ENCODE measurements at places on chromosomes 5 and 9.

DNA sequence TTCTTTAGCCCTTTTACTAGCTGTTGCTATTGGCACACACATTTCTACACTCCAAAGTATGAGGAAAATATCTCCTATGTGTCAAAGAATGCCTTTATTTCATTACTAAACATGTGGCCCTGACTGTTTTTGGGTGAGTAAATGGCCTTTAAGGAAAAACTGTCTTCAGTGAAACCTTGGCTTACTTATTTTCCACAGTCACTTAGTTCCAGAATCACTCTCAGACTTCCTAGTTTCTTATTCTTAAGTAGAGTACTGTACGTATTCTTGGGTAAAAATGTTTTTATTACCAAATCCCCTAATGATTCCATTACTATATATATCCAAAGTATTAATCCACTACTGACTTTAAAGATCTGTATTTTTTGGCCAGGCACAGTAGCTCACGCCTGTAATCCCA, 27.5 kb downstream of the ERP44 start:
- no peak for DNase-seq

- DNase-seq, result no peak
These were observed 12.9 kb upstream of the COL15A1 start for GRCh38 chr9:98930792-98931191.

DNA sequence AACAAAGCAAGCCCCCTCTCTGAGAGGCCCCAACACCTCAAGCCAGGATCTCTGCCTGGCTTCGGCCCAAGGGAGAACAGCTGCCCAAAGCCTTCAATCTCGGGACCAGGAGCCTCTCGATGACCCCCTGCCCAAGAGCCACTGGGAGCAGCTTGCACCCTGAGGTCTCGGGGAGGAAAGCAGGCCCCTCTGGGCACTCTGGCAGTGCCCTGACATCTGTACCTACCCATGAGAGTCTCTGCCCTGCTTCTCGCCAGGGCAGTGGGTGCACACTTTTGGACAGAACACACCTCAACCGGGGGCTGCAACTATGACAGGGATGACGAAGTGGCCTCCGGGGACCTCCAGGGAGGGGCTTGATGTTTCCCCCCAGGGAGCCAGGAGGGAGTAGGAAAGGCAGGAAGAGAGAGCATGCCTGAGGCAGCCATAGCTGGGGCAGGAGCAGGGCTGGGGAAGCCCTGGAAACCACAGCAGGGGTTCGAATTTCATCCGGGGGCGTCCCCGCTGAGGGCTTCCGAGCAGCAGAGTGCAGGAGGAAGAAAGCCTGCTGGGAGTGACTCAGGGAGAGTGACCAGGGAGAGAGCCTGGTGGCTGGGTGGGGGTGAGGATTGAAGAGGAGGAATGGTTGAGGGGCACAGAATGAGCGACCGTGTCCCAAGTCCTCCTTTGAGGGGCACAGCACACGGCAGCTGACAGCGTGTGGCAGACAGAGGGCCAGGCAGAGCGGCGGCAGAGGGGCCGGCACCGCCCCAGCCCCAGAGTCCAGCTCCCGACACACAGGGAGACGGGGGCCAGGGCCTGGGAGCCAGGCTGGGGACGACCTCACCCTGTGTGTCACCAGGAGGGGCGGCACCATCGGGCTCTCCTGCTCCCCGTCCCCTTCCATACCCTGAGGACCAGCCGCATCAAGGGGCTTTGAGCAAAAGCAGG, 1.8 kb downstream of the LPCAT1 start:
- no peak for DNase-seq

- no peak for DNase-seq
These were observed 57.9 kb downstream of the MEF2C start for GRCh38 chr5:88824892-88825583.

DNA sequence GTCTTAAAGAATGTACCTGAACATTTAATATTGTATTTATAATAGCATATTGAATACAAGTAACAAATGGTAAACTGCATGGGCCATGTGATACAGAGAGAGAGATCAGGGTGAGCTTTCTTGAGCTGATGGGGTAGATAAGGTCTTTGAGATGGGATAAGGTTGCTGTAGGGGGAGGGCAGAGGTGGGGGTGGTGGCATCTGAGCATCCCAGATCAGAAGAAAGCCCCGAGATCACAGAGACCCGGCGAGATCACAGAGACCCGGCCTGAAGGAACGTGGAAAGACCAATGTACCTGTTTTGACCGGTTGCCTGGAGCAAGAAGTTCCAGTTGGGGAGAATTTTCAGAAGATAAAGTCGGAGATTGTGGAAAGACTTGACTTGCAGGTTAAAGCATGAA, 6.6 kb downstream of the SMARCA2 start:
- DNase-seq, result no peak

- DNase-seq, result no peak
These were observed 84.7 kb downstream of the ZDHHC21 start for GRCh38 chr9:14608540-14608939.

GRCh38 chr9:95218773-95219172, 98.7 kb downstream of the FANCC start:
- DNase-seq, result no peak

DNA sequence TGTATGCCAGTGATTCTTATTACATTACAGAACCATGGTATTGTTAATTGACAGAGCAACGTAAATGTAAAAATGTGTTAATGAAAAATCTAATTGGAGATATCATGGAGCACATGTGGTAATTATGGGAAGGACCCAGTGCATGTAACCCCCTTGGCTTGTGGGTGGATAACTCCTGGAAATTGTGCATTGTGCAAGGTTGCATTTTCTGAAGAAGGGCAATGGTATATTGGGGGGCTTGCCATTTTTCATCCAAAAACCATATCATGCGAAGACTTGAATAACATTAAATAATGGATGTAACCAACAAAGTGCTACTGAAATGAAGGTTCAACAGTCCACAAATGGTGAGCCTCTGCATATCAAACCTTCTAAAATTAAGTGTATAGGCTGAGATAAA, 47.6 kb downstream of the BASP1 start:
- no peak for DNase-seq

GRCh38 chr9:123642291-123643278, 286.6 kb downstream of the CRB2 start:
- no peak for DNase-seq
